ENCODE measurements at places on chromosomes 4 and X. TPM values are rescaled to one million over a fixed set of nuclear protein-coding genes. Genes with fewer than 3 reads are reported as not detected.

RTL5 gene
- 6.0 TPM for total RNA-seq

PABPC5 gene
- total RNA-seq, result not detected

GPR82 gene
- 0.41 TPM for total RNA-seq

SOWAHB gene
- total RNA-seq, result 19.3 TPM

MAGEB2 gene
- total RNA-seq, result not detected

LARP1B gene
- total RNA-seq, result 44.4 TPM

KLKB1 gene
- 2.0 TPM for total RNA-seq

DNA sequence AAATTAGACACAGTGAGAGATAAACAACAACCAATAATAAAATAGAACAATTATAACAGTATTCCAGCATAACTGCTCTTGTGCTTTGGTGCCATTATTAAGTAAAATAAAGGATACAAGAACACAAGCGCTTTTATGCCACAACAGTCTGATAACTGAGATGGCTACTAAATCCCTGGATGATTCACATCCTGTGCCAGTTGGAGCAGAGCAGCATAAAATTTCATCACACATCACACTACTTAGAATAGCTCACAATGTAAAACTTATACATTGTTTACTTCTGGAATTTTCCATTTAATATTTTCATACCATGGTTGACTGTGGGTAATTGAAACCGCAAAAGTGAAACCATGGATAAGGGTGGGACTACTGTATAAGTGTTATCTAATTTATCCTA is 399.9 kb upstream of the CNKSR2 start:
- DNase-seq, result no peak

DNA sequence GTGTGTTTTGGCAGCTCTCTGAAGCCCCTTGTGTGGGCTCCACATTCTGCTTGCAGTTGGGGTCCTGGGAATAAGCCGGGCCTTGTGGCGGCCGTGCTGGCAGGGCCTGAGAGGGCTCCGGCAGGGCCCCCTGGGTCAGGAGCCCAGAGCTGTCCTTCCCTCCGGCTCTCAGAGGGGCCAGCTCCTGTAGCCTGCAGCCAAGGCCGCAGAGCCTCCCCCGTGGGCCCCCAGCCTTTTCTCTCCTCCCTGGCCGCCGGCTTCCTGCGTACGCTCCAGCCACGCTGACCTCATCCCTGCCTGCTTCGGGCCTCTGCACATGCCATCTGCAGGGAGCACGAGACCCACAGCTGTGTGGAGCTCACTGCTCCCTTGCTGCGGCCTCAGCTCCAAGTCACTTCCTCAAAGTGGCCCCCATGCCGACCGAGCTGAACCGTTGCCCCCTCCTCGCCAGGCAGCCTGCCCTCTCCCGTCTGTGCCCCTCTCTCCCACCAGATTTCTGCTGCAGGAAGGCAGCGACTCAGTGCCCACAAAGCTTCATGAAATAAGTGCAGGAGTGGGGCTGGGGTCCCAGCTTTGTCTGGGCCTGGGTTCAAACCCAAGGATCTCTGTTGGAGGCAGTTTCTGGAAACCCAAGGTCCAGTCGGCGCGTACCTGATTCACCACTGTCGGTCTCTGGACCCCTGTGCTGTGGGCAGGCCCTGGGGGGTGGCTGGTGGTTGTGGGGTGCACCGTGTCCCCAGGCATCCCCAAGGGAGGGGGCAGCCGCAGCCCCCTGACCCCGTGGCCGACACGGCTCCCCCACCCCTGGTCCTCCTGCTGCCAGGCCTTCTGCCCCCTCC is 57.1 kb upstream of the NKX1-1 start:
- no peak for DNase-seq

DNA sequence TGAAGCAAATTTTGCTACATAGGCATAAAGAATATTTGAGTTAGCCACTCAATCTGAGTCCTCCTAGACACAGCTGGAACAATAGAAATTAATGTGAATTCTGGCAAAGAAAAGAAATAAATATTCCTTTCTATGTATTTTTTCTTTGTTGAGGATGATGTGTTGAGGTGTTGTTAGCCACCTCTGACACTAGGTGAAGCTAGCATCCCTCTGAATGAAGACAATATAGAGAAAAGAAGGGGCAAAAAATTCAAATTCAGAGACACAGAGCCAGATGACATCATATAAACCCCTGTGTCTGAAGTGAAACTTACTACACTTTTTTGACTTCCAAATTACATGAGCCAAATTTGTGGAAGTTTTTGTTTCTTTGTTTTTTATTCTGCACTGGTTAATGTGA is 34.6 kb upstream of the TMPRSS11D start:
- DNase-seq, result no peak

- no peak for DNase-seq
Measured at GRCh38 chr4:16764622-16765021, 133.8 kb downstream of the LDB2 start.

DNA sequence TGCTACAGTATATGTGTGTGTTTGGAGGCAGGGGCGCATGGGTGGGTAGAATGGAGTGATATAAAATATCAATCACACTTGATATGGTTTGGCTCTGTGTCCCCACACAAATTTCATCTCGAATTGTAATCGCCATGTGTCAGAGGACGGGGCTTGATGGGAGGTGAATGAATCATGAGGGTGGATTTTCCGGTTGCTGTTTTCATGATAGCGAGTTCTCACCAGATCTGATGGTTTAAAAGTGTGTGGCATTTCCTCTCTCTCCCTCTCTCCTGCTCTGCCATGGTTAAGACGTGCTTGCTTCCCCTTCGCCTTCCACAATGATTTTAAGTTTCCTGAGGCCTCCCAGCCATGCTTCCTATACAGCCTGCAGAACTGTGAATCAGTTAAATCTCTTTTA is 14.8 kb downstream of the SOWAHB start:
- no peak for DNase-seq

DNA sequence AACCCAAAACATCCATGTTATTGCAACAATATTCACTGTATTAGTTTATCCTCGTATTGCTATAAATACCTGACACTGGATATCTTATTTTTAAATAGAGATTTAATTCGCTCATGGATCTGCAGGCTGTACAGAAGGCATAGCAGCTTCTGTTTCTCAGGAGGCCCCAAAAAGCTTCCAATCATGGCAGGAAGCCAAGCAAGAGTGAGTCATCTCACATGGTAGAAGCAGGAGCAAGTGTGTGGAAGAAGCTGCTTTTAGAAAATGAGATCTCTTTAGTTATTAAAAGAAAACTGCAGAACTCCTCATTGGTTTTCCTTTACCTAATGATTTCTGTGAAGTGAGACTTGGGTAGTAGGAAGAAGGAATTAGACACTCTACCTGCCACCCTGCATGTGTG is 16.4 kb downstream of the ZNF732 start:
- no peak for DNase-seq

DNA sequence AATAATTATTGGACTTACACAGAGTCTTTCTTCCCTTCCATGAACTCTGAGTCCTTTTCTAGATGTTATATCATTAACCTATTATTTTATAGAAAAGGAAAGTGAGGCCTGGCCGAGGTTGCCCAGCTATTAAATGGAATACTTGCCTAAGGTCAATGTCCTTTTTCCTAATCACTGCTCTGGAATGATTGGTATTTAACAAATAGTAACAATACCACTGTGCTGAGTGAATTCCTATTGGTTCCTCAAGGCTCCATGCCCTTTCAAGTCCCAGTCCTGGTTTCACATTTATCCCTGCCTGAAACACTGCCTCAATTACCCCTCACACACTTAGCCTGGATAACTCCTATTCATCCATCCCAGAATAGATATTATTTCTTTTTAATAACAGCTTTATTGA is 6.2 kb downstream of the TCEAL9 start:
- DNase-seq, result no peak

DNA sequence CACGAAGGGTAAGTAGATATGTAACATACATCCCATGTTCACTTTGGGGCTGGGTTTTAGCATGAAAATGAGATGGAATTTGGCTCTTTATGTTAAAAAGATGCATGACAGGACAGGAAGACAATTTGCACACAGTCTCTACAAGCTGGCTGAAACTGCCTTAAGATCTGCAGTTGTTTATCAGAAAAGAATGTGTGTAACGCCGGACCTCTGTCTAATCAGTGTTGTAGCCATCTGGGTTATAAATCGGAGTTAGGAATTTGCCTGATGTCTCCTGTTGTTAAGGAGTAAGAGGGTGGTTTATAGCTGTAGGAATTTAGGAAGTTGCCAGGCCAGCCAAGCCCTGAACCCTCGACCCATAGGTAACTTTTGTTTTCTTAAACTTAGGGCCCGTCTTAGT is 562.9 kb upstream of the FAT1 start:
- DNase-seq, result no peak

GRCh38 chr4:12880844-12881243 is 603.3 kb downstream of the RAB28 start:
- no peak for DNase-seq

DNA sequence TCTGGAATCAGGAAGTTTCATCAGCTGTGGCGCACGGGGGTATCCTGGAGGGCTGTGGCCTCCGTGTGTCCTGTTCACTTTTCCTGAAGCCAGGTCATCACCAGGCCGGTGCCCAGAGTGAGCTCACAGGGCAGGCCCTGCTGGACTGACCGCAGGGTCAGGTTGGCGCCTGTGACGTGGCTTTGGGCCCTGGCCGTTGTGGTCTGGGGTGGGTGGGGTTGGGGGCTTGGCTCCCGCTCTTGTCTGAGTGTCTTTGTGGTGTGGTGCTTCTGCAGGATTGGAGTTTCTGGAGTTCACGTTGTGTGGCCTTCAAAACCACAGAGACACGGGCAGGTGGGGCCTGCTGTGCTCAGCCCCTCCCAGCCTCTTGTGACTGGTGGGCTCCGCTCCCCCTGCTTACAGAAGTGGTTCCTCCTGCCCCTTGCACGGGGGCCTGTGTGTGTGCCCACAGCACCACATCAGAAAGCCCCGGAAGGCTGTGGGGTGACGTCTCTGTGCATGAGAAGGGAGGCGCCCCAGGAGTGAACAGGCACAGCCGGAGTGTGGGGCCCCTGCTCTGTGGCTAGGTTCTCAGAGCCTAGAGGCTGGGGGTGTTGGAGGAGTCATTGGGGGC is 9.5 kb downstream of the RGS12 start:
- DNase-seq, result no peak

DNA sequence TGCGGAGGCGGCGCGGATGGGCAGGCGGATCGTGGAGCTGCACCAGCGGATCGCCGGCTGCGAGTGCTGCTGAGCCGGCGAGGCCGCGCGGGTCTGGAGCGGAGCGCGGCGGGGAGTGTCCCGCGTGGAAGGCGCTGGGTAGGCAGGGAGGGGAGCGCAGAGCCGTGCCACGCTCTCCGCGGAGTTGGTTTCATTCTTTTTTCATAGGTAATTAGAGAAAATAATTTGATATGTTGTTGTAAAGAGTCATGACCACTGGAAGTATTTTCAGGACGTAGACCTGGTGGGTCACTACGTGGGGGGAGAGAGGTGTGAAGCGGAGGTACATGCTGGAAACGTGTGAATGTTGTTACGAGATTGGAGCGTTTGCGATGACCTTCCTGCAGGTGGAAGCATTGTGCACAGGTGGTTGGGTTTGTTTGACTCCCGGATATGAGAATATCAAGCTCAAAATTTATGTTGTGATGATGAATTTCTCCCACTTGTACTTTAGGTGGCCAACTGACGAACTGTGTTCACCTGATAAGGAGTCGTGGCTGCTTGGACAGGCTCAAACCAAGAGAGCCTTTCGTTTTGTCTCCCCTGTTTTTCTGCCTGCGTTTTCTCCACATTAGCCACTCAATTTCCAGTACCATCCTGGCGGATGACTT is 19.1 kb upstream of the S100P start:
- peak; percentile 64 for DNase-seq

DNA sequence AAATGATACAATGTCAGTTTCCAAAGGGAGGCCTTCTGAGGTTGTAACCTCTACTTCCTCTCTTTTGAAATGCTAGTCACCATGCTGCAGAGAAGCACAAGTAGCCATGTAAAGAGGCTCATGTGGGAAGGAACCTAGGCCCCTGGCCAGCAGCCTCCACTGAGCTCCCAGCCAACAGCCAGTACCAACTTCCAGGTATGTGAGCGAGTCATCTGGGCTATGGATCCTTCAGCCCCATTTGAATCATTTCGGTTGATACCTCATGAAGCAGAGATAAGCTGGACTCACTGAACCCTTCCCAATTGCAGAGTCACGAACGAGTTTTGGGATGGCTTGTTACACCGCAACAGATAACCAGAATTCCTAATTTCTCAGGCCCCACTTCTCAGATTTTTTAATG is 187.0 kb upstream of the LDB2 start:
- DNase-seq, result no peak

- DNase-seq, result no peak
Measured at GRCh38 chr4:127558088-127558487, 74.7 kb upstream of the INTU start.

DNA sequence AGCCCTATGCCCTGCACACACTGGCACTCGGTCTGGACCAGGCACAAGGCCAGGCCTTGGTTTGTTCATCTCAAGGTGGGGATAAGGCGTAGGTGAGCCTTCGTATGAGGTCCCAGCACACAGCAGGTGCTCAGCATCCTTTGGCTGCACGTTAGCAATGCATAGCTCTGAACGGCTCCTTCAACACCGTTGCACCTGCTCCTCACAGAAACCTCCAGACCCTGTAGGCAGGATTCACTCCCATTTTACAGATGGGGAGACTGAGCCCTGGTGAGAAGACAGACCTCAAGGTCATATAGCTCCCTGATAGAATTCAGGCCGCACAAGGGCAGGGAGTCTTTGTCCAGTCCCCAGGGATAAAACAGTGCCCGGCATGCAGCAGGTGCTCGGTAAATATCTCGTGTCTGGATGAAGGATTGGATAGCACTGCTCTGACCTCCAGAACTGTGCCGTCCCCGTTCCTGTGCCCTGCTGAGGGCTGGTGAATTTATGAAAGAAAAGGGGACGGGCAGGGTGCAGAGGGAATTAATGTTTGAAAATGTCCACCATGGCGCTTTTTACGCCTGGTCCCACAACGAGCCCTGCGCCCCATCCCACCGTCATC is 2.4 kb downstream of the PPP2R2C start:
- no peak for DNase-seq

- no peak for DNase-seq
Measured at GRCh38 chr4:81758574-81759264, 287.0 kb upstream of the RASGEF1B start.

DNA sequence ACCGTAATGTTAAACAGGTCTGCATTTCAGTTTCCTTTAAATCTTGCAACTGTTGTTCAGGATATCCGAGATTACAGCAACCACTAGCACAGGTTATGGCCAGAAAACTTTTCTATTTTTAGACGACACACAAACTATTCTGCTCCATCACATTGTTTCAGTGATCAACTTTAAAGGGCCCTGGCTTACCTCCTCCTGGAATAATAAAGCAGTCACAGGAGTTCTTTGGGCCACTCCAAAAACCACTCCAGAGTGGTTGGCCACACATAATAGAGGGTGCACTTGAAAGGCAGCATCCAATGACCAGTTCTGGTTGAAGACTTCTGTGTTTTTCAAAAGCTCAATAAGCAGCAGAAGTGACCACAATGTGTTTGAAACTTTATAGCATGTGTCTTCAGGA is 118.9 kb downstream of the RAB28 start:
- no peak for DNase-seq

DNA sequence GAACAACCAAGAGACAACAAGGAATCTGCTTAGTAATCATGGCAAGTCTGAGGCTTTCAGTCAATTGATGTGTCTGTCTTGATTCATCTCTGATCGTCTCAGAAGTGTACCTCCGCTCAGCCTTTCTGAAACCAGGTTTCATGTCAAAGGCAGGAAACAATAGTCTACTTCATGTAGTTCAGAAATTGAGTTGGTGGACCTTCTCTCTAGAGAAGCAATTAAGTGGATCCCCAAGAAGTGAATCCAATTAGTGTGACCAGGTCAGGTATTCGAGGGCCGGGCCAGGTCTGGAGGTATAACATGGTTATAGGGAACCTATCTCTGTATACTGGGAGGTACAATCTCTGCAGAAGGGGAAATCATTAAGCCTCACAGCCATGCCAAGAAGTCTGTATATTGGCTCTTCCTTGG is 32.0 kb downstream of the DAPP1 start:
- no peak for DNase-seq

GRCh38 chr4:163484906-163485305 is 9.6 kb upstream of the TMA16 start:
- DNase-seq, result peak; percentile 39
